ENCODE measurements at places on chromosomes 5 and 9. TPM values are rescaled to one million over a fixed set of nuclear protein-coding genes. Genes with fewer than 3 reads are reported as not detected.

GRCh38 chr5:2714805-2715204 is 36.7 kb downstream of the IRX2 start:
- H3K4me1 ChIP-seq = no peaks in the 10 kb centered on the region
- no peak for DNase-seq
- H3K27ac ChIP-seq = no peak overlapping the region
- H3K36me3 ChIP-seq = no peaks in the 10 kb centered on the region

GRCh38 chr9:73597771-73598170 is 446.1 kb downstream of the ANXA1 start:
- H3K27me3 ChIP-seq = no peaks in the 10 kb centered on the region
- no peaks in the 10 kb centered on the region for H3K4me1 ChIP-seq
- no peaks in the 10 kb centered on the region for H3K36me3 ChIP-seq
- H3K4me3 ChIP-seq = no peak overlapping the region

GRCh38 chr5:39395521-39395920 is 29.3 kb downstream of the DAB2 start:
- peak overlapping the region; percentile 48 for H3K27ac ChIP-seq
- peak overlapping the region; percentile 4 for H3K4me3 ChIP-seq
- no peak for DNase-seq
- no peaks in the 10 kb centered on the region for H3K27me3 ChIP-seq
- H3K36me3 ChIP-seq = peaks cover 55% of the 10 kb centered on the region

DNA sequence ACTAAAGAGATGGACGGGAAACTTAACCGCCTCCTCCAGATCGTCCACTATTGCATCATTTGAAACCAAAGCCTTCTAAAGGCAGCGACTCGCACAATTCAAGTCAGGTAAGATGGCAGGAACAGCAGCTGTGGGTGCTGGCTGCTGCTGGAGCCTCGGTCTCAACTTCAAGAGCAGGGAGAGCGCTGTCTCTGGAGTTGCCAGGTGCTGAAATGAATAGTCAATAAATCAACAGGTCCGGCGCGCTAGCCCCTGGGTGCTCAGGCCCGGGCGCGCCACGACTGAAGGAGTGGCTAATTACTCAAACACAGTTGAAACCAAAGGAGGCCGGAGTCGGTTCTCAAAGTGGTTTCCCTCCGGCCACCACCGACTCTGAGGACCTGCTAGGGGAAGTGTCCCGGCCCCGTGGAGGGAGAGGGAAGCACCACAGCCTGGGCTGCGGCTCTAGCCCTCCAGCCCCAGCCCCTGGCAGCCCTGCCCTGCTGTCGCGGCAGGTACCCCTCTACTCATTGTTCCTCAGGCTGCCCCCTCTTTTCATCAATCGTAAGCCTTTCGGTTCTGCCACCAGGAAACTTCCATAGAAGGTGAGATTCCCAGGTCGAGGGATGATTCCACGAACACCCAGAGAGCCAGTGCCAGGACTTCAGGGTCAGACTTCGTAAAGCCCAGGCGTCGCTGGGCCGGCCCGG is 804 bp downstream of the TTC39B start:
- DNase-seq = no peak
- H3K27ac ChIP-seq = peak overlapping the region; percentile 93
- H3K36me3 ChIP-seq = peaks cover 13% of the 10 kb centered on the region
- H3K4me1 ChIP-seq = peaks cover 38% of the 10 kb centered on the region
- peak overlapping the region; percentile 98 for H3K4me3 ChIP-seq
- H3K27me3 ChIP-seq = no peaks in the 10 kb centered on the region

GRCh38 chr5:172509405-172509781 is 55.1 kb upstream of the SH3PXD2B start:
- no peak overlapping the region for H3K27ac ChIP-seq
- H3K36me3 ChIP-seq = no peaks in the 10 kb centered on the region
- peak; percentile 67 for DNase-seq

- no peak overlapping the region for H3K4me3 ChIP-seq
- H3K4me1 ChIP-seq = no peaks in the 10 kb centered on the region
- no peak for DNase-seq
- H3K27ac ChIP-seq = no peak overlapping the region
- no peaks in the 10 kb centered on the region for H3K36me3 ChIP-seq
These were observed 36.3 kb upstream of the KCNN2 start for GRCh38 chr5:114325541-114325940.

- no peaks in the 10 kb centered on the region for H3K4me1 ChIP-seq
- no peaks in the 10 kb centered on the region for H3K36me3 ChIP-seq
- H3K27ac ChIP-seq = no peak overlapping the region
- H3K4me3 ChIP-seq = no peak overlapping the region
These were observed 98.2 kb upstream of the ALDH1A1 start for GRCh38 chr9:73050887-73051550.

- H3K36me3 ChIP-seq = peaks cover 65% of the 10 kb centered on the region
- no peak within 1 kb of the TSS for H3K4me3 ChIP-seq
- H3K27me3 ChIP-seq = no peaks in the 10 kb centered on the region
- H3K4me1 ChIP-seq = peaks cover 2% of the 10 kb centered on the region
- no peak for DNase-seq
These were observed at the start of gene PCDHB3 for GRCh38 chr5:141100243-141100805. Gene PCDHB3, plus strand, starts transcription at chr5:141100473. Its CDS starts 177 bp downstream, at chr5:141100650.

DNA sequence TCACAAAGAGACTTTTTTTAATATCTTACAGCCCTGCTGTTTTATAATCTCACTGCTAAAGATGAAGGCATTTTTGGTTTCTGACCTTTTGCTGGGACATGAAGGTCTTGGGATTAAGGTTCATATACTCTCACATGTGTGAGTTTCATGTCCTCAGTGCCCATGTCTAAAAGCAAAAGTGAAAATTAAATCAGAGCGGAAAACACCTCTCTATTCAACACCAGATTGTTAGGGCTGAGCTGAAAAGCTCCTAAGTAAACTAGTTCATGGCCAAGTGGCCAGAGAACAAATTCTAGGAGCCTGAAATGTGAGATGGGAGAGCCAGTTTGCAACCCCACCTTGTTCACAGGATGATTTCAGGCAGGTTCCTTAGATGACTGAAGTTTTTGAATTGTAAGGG is 110.9 kb downstream of the GRIA1 start:
- no peak for DNase-seq
- H3K27me3 ChIP-seq = no peaks in the 10 kb centered on the region
- H3K27ac ChIP-seq = no peak overlapping the region

GRCh38 chr5:94618029-94618492 is 343 bp downstream of the KIAA0825 start:
- peak overlapping the region; percentile 93 for H3K4me3 ChIP-seq
- H3K27me3 ChIP-seq = no peaks in the 10 kb centered on the region
- no peaks in the 10 kb centered on the region for H3K36me3 ChIP-seq
- peaks cover 33% of the 10 kb centered on the region for H3K4me1 ChIP-seq
- H3K27ac ChIP-seq = peak overlapping the region; percentile 92

- no peak overlapping the region for H3K4me3 ChIP-seq
- no peaks in the 10 kb centered on the region for H3K27me3 ChIP-seq
- H3K36me3 ChIP-seq = peaks cover 7% of the 10 kb centered on the region
- H3K4me1 ChIP-seq = peaks cover 26% of the 10 kb centered on the region
- DNase-seq = no peak
These were observed 19.5 kb downstream of the MAN2A1 start for GRCh38 chr5:109709225-109709624.

DNA sequence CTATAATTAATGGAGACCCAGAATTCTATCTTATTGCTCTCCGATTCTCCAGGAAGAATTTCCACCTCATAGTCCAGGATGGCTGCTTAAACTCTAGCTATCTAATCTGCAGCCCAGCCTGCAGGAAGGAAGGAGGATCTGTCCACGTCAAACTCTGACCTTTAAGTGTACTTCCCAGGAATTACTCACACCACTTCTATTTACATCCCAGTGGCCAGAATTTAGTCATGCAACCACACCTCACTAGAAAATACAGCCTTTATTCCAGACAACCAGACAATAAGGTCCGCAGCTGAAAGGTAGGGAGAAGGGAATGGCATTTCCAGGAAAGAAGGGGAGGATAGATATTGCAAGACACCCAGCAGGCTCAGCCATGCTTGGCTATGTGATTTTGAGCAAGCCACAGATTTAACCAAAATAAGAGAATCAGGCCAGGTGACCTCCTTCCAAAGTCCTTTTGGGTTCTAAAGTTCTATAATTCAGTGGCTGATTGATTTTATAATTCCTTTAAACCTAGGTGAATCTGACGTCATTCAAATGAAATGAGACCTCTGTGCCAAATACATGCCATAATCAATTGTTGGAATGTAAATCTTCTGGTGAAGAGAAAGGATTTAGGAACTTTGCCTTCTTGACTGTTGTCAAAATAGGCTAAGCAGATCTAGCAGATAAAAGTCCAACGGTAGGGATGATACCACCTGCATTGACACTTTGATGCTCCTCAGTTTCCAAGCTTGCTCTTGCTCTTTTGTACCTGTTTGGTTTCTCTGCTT is 3.7 kb upstream of the DENND1A start:
- H3K4me3 ChIP-seq = no peak overlapping the region
- no peak overlapping the region for H3K27ac ChIP-seq
- peaks cover 11% of the 10 kb centered on the region for H3K4me1 ChIP-seq
- H3K27me3 ChIP-seq = peaks cover 48% of the 10 kb centered on the region

GRCh38 chr5:138186002-138186447 is 7.1 kb downstream of the KIF20A start:
- no peak overlapping the region for H3K27ac ChIP-seq
- DNase-seq = no peak
- no peak overlapping the region for H3K4me3 ChIP-seq
- no peaks in the 10 kb centered on the region for H3K4me1 ChIP-seq

- peaks cover 44% of the 10 kb centered on the region for H3K4me1 ChIP-seq
- no peaks in the 10 kb centered on the region for H3K27me3 ChIP-seq
- H3K27ac ChIP-seq = peak overlapping the region; percentile 72
- H3K36me3 ChIP-seq = no peaks in the 10 kb centered on the region
- no peak for DNase-seq
These were observed 231.2 kb downstream of the CHSY3 start for GRCh38 chr5:130135506-130135905.

DNA sequence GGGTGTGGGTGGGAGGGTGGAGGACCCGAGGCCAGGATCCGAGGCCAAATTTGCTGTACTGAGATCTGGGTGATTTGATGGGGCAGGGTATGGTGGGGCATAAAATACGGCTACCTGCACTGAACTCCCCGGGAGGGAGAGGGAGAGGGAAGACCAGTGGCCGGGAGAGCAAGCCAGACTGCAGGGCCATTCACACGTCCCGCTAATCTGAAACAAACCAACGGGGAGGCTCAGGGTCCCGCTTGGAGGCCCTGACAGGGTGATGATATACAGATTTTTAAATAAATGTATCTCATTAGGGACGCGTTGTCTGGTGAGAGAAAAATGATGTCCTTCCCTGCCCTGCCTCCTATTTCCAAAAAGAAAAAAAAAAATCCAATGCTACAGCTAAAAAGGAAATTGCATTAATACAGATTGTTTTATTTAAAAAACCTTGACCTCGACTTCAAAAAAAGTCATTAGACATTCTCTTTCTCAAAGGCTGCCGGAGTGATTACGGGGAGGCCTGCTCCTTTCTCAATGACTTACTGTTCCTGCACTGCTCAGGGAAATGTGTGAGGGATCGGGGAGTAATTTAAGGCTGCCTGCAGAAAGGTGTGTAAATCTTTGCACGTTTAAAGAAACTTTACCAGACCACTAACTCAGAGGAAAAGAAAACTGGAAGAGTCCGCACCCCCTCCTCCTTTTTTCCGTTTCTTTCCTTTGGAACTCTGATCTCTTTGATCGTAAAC is 11.5 kb upstream of the PRRX2 start:
- no peak overlapping the region for H3K4me3 ChIP-seq
- no peaks in the 10 kb centered on the region for H3K36me3 ChIP-seq
- no peak for DNase-seq
- H3K4me1 ChIP-seq = peaks cover 33% of the 10 kb centered on the region

DNA sequence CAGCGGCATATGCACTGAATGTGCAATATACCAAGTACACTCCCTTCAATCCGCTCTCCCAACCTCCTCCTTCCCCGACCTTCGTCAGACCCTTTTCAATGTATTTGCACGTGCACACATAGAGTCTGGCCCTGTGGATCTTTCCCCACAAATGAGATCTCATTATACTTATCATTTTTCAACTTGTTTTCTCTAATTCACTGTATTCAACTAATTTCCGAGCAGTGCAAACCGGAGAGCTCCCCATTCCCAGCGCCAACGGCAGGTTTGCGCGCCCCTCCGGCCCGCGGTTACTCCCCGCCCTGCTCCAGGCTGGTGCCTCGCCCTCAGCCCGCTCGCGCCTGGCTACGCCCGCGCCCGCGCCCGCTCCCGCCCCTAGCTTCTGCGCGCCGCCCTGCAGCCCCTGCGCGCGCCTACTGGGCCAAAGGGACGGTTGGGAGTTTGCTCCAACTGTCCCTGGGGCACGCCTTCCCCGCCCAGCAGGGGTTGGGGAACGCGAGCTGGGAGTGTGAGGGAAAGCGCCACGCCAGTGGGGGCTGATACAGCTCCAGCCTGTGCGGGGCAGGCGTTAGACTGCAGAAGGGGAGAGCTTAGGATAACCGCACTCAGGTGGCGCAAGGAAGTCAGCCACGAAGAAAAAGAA is 3.3 kb upstream of the CDC20B start:
- peaks cover 78% of the 10 kb centered on the region for H3K27me3 ChIP-seq
- H3K4me3 ChIP-seq = peak overlapping the region; percentile 41
- H3K4me1 ChIP-seq = peaks cover 26% of the 10 kb centered on the region
- H3K27ac ChIP-seq = no peak overlapping the region
- DNase-seq = no peak
- H3K36me3 ChIP-seq = no peaks in the 10 kb centered on the region

DNA sequence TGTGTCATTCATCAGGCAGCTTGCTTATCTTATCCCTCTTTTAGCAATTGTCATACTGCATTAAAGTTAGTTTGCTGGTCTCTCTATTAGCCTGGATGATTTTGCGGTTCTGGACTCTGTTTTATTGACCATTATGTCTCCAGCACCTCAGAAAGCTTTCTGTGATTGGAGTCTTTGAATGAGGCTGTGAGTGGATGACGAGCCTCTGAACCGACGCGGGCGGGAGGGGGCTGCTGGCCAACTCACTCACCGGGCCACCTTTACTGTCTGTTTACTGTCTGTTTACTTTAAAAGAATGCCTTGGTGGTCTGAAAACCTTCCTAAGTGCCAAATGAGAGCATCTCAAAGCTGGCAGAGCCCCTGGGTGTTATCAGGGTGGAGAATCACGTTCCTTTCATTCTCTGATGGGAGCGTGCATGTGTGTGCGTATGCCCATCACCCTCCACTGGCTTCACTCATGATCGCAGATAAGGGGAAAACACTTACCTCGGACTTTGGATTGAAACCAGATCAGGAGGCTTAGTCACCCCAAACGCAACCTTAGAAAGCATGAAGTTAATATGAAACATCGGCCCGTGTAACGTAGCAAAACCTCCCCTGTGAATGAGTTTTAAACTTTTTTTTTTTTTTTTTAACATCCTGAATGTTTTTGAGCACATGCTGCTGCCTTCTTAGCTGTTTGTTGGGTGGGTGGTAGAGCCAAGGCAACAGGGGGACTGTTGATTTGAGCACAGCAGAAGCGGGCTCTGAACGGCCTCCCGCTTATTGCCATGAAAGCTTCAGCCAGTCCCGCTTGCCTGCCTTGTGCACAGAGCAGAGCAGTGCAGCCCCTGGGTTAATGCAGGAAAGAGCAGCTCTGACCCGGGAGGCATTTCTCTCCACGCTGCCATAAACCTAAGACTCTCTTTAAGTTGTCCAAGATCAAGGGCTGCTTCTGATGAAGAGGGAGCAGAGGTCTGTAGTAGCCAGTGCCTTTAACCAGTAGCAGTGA is 173.6 kb downstream of the GADD45G start:
- no peak overlapping the region for H3K4me3 ChIP-seq
- no peak overlapping the region for H3K27ac ChIP-seq
- no peak for DNase-seq
- no peaks in the 10 kb centered on the region for H3K4me1 ChIP-seq
- H3K36me3 ChIP-seq = no peaks in the 10 kb centered on the region
- peaks cover 3% of the 10 kb centered on the region for H3K27me3 ChIP-seq

Gene LSM11
- 7.2 TPM for total RNA-seq

Gene RELL2
- 6.1 TPM for total RNA-seq

Gene IL7R
- total RNA-seq = 0.44 TPM

Gene OGN
- total RNA-seq = 3.9 TPM

Gene LYRM7
- 9.1 TPM for total RNA-seq

Gene C9orf40
- 5.9 TPM for total RNA-seq

Gene MTRR
- total RNA-seq = 40.9 TPM

Gene SV2C
- 0.05 TPM for total RNA-seq

Gene CHSY3
- total RNA-seq = 19.7 TPM

Gene FAM153A
- total RNA-seq = not detected

Gene SPINK5
- total RNA-seq = 4.1 TPM

Gene ANKRD55
- not detected for total RNA-seq
